Esophagus squamous epithelium (tissue), 5 donors: ENCODE measurements at places on chromosomes 7 and 10.

- no peak for DNase-seq
Measured at GRCh38 chr7:116802144-116802745, 60.1 kb upstream of the CAPZA2 start.

- no peak for DNase-seq
Measured at GRCh38 chr10:52111101-52111891, 202.8 kb upstream of the DKK1 start.

GRCh38 chr10:58512491-58513187 lies at the start of gene BICC1:
TSS of gene BICC1 (plus strand) at chr10:58512872. CDS start at chr10:58513144, 272 bp downstream.
- no peak for DNase-seq

- DNase-seq, result no peak
Measured at GRCh38 chr10:111246814-111247452, 170.1 kb downstream of the ADRA2A start.
